ENCODE measurements at places on chromosomes 7 and 10. TPM values are rescaled to one million over a fixed set of nuclear protein-coding genes. Genes with fewer than 3 reads are reported as not detected.
A peak's percentile ranks its signal among the peaks of the same experiment; 100 is the strongest.

Gene PCBD1
- 178 TPM for polyA plus RNA-seq

- H3K27me3 ChIP-seq: no peaks in the 10 kb centered on the region
- no peak overlapping the region for H3K4me3 ChIP-seq
- no peak for DNase-seq
- no peaks in the 10 kb centered on the region for H3K36me3 ChIP-seq
- H3K27ac ChIP-seq: no peak overlapping the region
- no peaks in the 10 kb centered on the region for H3K4me1 ChIP-seq
Measured at GRCh38 chr7:130476297-130477150, 15.4 kb upstream of the MEST start.

DNA sequence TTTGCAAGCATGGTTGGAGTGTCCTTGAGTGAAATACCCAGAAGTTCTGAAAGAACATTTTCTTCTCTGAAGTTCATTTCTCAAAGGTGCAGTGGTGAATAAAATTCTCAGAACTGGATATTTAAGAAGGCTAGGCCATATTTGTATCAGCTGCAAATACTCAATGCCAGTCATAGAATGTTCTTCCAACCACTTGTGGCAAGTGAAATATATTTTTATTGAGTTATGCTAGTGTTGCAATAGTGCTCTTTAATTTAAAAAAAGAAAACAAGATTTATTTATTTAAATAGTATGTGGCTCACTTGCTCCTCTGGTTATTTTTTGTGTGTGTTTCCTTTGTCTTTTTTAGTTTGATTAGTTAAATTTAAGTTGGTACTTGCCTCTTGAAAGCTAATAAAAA is 64.5 kb downstream of the PALS2 start:
- H3K36me3 ChIP-seq: no peaks in the 10 kb centered on the region
- no peaks in the 10 kb centered on the region for H3K4me1 ChIP-seq
- no peaks in the 10 kb centered on the region for H3K27me3 ChIP-seq

Gene HYAL4
- polyA plus RNA-seq: not detected

Gene ZC3HAV1L
- not detected for polyA plus RNA-seq

- no peak for DNase-seq
- H3K4me1 ChIP-seq: no peaks in the 10 kb centered on the region
- H3K27me3 ChIP-seq: no peaks in the 10 kb centered on the region
- no peaks in the 10 kb centered on the region for H3K36me3 ChIP-seq
Measured at GRCh38 chr10:7399533-7399932, 11.3 kb downstream of the SFMBT2 start.

- no peaks in the 10 kb centered on the region for H3K36me3 ChIP-seq
- H3K27me3 ChIP-seq: no peaks in the 10 kb centered on the region
- H3K4me1 ChIP-seq: peaks cover 3% of the 10 kb centered on the region
- no peak overlapping the region for H3K27ac ChIP-seq
- DNase-seq: no peak
Measured at GRCh38 chr7:93119191-93119905, 1.6 kb upstream of the SAMD9 start.

DNA sequence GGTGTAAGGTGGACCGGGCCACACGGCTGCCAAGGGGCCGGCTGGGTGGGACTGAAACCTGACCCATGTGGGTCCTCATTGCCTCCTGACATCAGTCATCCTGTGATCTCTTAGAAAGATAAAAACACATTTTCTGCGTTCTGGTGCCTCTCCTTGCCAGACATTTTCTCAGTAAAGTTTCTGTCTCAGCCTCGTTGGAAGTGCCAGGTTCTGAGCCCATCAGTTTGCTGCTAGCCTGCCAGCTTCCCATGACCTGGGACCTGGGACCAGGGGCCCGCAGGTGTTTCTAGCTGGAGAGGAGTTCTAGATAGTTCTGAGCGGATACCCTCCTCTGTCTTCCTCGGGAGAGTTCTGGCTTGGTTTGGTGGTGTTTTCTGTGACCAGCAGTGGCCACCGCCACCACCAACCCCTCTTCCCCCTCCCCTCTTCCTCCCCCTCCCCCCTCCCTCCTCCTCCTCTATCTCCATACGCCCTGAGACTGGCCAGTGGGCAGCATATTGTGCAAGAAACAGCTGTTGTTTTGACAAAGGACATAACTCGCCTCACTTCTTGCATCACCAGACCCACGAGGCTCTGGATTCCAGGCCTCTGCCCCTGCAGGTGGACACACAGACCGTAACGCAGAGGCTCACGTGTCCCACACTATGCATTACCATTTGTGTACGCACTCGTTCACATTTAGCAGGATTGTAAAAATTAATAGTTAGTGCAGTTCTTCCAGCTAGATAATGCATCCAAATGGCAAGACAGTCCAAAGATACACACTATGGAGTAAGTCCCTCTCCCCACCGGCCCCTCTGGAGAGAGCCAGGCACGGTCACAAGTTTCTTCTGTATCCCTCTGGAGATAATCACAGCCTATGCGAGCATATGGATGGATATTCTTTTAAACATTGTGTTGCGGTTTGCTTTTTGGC is 94.6 kb downstream of the CUX1 start:
- H3K27me3 ChIP-seq: no peaks in the 10 kb centered on the region
- DNase-seq: peak; percentile 75
- peak overlapping the region; percentile 53 for H3K27ac ChIP-seq
- H3K4me3 ChIP-seq: no peak overlapping the region
- peaks cover 47% of the 10 kb centered on the region for H3K36me3 ChIP-seq

DNA sequence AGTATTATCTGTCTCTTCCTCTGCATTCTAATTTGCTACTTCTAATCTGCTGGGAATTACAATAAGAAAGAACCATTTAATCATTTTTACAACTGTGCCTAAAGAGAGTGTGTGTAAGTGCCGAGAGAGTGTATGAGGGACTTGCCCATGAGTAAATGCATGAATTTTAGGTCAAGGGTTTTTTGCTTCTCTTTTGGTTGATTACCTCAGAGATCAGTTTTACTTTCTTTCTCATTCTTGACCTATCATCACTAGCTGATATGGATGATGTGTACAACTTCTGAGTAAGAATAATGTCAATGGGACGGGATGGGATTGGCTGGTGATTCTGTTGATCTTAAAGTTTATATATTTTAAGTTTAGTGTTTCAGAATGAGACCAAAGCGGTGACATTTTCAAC is 47.8 kb downstream of the IKZF1 start:
- H3K27ac ChIP-seq: peak overlapping the region; percentile 42
- H3K4me3 ChIP-seq: no peak overlapping the region
- H3K4me1 ChIP-seq: no peaks in the 10 kb centered on the region
- DNase-seq: no peak

- H3K36me3 ChIP-seq: no peaks in the 10 kb centered on the region
- no peak overlapping the region for H3K4me3 ChIP-seq
Measured at GRCh38 chr10:12538491-12538995, 189.2 kb downstream of the CAMK1D start.

GRCh38 chr10:64115908-64116643 is 594.9 kb downstream of the REEP3 start:
- H3K4me3 ChIP-seq: no peak overlapping the region
- H3K27me3 ChIP-seq: no peaks in the 10 kb centered on the region
- peak; percentile 49 for DNase-seq
- H3K36me3 ChIP-seq: no peaks in the 10 kb centered on the region

DNA sequence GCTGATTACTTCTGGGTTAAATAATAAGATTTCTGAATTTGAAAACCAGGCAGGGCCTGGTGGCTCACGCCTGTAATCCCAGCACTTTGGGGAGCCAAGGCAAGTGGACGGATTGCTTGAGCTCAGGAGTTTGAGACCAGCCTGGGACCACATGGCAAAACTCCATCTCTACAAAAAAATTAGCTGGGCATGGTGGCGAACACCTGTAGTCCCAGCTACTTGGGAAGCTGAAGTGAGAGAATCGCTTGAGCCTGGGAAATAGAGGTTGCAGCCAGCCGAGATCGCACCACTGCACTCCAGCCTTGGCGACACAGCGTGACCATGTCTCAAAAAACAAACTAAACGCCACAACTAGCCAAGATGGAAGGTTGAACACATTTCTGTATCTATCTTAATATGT is 3.5 kb downstream of the CYCS start:
- no peaks in the 10 kb centered on the region for H3K4me1 ChIP-seq
- no peak for DNase-seq
- H3K36me3 ChIP-seq: peaks cover 8% of the 10 kb centered on the region
- no peak overlapping the region for H3K27ac ChIP-seq
- no peaks in the 10 kb centered on the region for H3K27me3 ChIP-seq

Measured in small intestine (tissue), 16 donors.